ENCODE measurements at places on chromosomes 6 and 20. TPM values are rescaled to one million over a fixed set of nuclear protein-coding genes. Genes with fewer than 3 reads are reported as not detected.

The HLA-DRA gene
- not detected for total RNA-seq

The LINC00237 gene
- total RNA-seq: not detected

The WDR27 gene
- 11.4 TPM for total RNA-seq

The SSTR4 gene
- 0.12 TPM for total RNA-seq

The SMOC2 gene
- not detected for total RNA-seq

The PRSS16 gene
- total RNA-seq: 2.5 TPM

The NAPB gene
- 3.1 TPM for total RNA-seq

The TRIM10 gene
- total RNA-seq: not detected

The MTFR2 gene
- 11.6 TPM for total RNA-seq

The RPRD1B gene
- 25.7 TPM for total RNA-seq

The TRIM40 gene
- total RNA-seq: not detected

The DEFB124 gene
- not detected for total RNA-seq

The PHACTR3 gene
- 0.32 TPM for total RNA-seq
